ENCODE measurements at places on chromosomes 11 and 22.
A peak's percentile ranks its signal among the peaks of the same experiment; 100 is the strongest.

GRCh38 chr11:41133023-41133422 lies 326.4 kb downstream of the LRRC4C start:
- DNase-seq = no peak

- DNase-seq = peak; percentile 98
These were observed 62.5 kb upstream of the SORL1 start for GRCh38 chr11:121389651-121390050.

GRCh38 chr22:42608823-42609361 lies 5.8 kb downstream of the POLDIP3 start:
- no peak for DNase-seq

- no peak for DNase-seq
These were observed 20.1 kb downstream of the ZBTB16 start for GRCh38 chr11:114079511-114080065.

DNA sequence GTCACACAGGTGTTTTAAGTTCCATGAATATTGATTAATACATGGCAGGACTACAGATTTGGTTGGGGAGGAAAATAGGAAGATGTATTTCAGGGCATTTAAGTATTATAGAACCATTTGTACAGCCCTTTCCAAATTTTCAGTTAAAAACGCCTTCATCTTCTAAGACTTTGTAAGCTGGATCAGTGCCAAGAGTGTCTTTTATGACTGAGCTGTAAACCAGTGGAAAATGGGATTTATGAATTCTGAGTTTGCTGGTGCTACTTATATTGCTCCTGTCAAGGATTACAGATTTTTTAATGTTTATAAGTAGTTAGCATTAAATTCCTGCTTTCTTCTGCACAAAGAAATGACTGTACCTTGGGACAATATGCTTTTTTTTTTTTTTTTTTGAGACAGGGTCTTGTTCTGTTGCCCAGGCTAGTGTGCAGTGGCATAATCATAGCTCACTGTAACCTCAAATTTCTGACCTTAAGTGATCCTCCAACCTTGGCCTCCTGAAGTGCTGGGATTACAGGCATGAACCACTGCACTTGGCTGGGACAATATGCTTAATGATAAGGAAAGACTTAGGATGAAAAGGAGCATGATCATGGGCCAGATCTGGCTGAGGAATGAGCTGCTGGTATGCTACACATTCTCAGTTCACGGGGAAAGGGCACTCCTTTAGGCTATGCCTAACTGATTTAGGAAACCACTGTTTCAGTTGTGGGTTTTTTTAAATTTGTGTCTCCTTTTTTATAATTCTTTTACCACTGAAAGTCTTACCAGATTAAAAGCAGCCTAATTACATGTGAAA lies 113.6 kb upstream of the MTNR1B start:
- no peak for DNase-seq

Data from cerebellar nuclear complex (tissue), 1 donor.